ENCODE measurements at places on chromosomes 12 and 14.
A peak's percentile ranks its signal among the peaks of the same experiment; 100 is the strongest.

DNA sequence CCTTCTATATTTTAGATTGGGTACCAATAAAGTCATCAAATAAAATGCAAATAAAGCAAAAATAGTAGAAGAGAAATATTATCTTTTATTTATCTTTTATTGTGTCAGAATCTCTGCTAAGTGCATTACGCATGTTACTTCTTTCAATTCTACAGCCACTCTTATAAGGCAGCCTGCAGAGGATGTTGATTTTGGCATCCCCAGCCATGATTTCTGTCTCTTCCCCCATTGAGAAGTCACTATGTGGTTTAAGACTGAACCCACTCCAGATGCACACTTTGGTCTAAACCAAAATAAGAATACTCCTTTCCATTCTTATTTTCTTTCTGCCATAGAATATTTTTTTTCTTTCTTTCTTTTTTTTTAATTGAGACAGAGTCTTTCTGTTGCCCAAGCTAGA is 56.0 kb upstream of the ACSS3 start:
- no peak for ATAC-seq

DNA sequence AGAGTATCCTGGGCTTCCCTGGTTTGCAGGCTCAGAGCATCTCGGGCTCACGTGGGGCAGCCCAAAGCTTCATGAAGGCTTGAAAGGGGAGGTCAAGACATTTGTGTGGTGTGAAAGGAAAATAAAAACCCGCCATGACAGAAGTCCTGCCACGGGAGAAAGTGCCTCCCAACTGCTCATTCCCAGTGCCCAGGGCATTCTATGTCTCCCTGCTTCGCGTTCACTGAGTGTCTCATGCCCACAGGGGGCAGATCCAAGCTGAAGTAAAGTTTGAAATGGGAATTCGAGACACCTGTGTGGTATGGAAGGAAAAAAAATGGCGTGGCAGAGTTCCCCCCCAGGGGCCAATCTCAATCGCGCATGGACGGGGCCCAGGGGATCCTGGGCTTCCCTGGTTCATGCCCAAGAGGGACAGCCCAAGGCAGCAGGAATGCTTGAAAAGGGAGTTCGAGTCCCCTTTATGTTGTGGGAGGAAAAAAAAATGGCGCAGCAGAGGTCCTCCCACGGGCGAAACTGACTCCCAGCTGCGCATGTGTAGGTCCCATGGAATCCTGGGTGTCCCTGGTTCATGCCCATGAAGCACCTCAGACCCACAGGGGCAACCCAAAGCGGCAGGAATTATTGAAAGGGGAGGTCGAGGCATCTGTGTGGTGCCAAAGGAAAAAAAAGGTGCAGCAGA is 576.7 kb downstream of the ALG10 start:
- ATAC-seq = no peak

DNA sequence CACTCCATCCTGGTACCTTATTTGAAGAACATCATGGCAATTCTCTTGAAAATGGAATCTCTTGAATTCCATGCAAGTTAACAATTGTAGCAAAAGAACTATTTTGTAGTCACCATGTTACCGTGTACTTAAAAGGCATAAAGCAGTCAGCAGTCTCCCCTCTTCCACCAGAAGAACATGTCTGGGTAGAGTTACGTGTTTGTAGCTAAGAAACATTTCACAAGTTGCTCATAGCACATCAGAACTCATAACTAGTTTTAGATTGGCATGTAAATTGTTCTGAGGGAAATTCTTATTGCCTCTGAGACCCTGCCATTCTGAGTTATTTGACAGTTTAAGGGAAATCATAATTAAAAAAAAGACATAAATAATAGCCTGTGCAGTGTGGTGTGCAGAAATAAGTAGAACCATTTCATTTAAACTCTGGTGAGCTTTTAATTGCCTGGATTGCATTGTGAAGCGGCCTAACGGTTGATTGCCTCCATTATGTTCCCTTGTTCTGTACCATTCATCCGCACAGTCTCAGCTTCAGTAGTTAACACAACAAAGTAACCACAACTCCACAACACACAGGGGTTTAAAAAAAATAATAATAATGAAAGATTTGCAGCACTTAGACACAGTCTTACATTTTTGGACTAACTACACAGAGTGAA is 2.6 kb downstream of the LMO3 start:
- ATAC-seq = no peak

GRCh38 chr14:57998766-57999165 is 132.9 kb upstream of the SLC35F4 start:
- no peak for ATAC-seq

DNA sequence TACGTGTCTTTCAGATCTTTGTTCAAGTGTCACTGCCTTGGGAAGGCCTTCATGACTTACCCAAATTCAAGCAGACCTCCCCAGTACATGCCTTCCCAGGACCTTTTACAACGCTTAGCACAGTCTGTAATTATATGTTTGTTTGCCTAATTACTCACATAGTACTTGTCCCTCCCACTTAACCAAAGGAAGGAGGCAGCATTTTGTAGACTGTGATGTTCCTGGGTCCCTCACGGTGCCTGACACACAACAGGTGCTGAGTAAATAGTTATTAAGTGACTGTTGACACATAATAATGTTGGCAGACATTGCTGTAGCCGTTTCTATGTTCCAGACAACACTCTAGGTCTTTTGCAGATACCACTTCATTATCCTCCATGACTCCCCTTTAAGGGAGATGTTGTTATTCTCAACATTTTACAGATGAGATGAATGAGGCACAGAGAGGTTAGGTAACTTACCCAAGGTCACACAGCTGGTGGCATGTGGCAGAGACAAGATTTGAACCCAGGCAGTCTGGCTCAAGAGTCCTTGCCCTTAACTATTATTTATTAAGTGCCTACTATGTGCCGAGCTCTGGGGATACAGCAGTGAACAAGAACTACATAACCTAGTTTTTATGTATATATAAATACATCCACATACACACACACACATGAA is 130.7 kb downstream of the PHETA1 start:
- ATAC-seq = no peak

DNA sequence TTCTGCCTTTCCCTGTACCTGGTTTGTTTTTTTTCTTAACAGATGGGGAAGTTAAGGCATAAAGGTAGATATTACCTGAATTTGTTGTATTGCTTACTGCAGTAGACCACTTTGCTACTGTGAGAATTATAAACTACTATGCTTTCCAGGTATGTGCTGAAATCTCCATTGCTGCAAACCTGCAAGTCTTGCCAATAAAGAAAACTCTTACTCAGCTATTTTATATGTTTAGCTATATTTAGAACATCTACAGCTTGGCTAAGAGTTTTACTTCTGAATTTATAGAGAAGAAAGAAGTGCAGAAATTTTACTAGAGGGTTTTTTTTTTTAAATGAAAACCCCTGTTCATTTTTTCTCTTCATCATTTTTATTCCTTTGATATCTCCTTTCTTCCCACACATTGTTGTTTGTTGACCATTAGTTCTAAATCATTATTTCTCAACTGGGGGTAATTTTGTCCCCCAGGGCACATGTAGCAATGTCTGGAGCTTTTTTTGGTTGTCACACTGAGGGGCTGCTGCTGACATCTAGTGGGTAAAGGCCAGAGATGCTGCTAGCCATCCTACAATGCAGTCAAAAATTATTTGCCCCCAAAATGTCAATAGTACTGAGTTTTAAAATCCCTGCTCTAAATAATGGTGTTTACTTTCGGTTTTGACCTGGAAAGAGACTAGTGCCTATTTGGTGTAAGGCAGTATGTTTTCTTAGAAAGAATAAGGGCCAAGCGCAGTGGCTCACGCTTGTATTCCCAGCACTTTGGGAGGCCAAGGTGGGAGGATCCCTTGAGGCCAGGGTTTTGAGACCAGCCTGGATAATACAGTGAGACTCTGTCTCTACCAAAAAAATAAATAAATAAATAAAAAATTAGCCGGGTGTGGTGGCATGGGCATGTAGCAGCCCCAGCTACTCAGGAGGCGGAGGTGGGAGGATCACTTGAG is 48.6 kb downstream of the PCNX1 start:
- no peak for ATAC-seq

GRCh38 chr12:18108611-18109010 is 18.6 kb upstream of the RERGL start:
- ATAC-seq = no peak

DNA sequence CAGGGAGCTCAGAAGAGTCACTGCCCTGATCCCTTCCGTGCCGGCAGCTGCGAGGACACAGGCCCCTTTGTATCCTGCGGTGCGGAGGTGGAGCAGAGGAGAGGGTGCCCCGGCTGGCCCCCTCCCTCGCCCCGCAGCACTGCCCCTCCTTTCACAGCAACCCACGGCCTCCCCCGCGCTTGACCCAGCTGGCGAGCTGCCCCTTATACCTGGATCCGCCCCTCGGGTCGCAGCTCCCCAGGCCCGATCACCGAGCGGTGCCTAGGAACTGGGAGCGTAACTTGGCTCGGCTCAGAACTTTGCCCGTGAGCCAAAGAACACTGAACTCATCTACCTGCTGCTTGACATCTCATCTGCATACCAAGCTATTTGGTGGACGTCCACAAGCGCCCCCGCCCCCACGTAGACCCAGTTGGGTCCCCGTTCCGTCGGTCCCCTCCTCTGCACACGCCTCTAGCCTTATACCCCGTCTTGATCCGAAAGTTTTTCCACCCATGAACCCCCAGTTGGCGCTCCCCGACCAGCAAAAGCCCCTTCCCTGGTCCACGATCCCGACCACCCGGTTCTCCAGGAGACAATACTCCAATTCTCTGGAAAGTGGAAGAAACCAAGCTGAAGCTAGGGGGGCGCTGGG is 697 bp upstream of the DNAJC14 start:
- peak; percentile 25 for ATAC-seq

Measured in activated T-helper 17 cell treated with anti-CD3 and anti-CD28 coated beads, Interleukin-2, amount 50 U/mL, for 72 hours (primary cell).